ENCODE measurements at places on chromosomes 11 and 22. TPM values are rescaled to one million over a fixed set of nuclear protein-coding genes. Genes with fewer than 3 reads are reported as not detected.

RBMXL2 gene
- not detected for total RNA-seq

FERMT3 gene
- total RNA-seq, result 13.7 TPM

FAT3 gene
- 0.06 TPM for total RNA-seq

MPPED2 gene
- total RNA-seq, result not detected

OTOG gene
- not detected for total RNA-seq

SNX32 gene
- total RNA-seq, result 3.4 TPM

C11orf52 gene
- total RNA-seq, result 1.4 TPM

OR1S1 gene
- total RNA-seq, result not detected

MIAT gene
- 0.10 TPM for total RNA-seq

VSIG10L2 gene
- not detected for total RNA-seq

TRIOBP gene
- total RNA-seq, result 120 TPM

KCNQ1OT1 gene
- total RNA-seq, result 1.1 TPM

WT1 gene
- total RNA-seq, result 3.6 TPM

C11orf86 gene
- total RNA-seq, result not detected

AGBL2 gene
- not detected for total RNA-seq

C1QTNF5 gene
- 28.5 TPM for total RNA-seq

MGAT3 gene
- total RNA-seq, result 0.49 TPM

LRRC56 gene
- total RNA-seq, result 0.49 TPM

TCN1 gene
- total RNA-seq, result not detected

SCGB2A2 gene
- not detected for total RNA-seq

TRIM51 gene
- total RNA-seq, result not detected

MUC2 gene
- not detected for total RNA-seq

DDI1 gene
- not detected for total RNA-seq

SCARF2 gene
- total RNA-seq, result 66.8 TPM

GRIA4 gene
- not detected for total RNA-seq

MAJIN gene
- total RNA-seq, result not detected

PRG2 gene
- not detected for total RNA-seq

CAPN5 gene
- total RNA-seq, result 31.7 TPM

GP1BB gene
- 4.2 TPM for total RNA-seq

SYNGR1 gene
- total RNA-seq, result 10.9 TPM

APOBEC3F gene
- total RNA-seq, result 6.0 TPM

GLYAT gene
- total RNA-seq, result not detected

CD3E gene
- not detected for total RNA-seq

ADM2 gene
- total RNA-seq, result 9.4 TPM

OR5A1 gene
- total RNA-seq, result not detected

TANGO2 gene
- total RNA-seq, result 30.2 TPM

APOL6 gene
- 27.6 TPM for total RNA-seq

C11orf91 gene
- total RNA-seq, result not detected

KRTAP5-8 gene
- total RNA-seq, result not detected

MMP8 gene
- not detected for total RNA-seq

Data from cardiac ventricle fibroblast (primary cell).